T-helper 1 cell (primary cell): ENCODE measurements at places on chromosomes 7 and 10.

DNA sequence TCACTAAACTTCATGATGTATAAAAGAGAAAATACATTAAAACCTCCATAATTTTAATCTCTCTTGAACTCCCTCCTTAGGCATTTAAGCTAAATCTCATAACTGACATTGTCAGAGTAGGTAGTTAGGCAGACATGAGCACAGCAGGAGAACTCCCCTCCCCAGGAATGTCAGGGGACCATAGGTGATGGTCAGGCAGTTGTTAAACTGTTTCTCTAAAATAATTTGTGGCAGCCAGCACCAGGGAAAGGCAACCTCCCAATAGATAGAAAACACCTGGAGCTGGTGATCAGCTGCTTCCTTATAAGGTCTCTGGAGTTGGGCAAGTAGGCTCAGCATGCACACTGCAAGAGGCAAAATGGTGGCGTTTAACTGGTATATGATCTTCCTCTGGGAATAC, 73.0 kb downstream of the TPK1 start:
- no peak for DNase-seq

DNA sequence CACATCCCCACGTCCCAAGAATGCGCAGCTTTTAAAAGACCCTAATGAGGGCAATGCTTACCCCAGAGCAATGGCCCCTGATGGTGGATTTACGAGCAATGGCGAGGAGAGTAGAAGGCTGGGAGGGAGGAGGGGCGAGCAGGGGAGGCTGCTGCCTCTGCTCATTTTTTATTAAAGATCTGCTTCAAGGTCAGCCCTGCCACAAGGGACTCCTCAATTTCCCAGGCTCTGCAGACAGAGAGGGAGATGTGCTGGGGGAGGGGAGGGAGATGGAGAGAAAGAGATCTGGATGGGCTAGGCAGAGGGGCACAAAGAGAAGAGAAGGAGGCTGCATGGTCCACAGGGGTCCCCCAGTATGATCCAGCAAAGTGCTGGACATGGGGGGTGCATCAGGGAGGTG, 7.8 kb upstream of the SRRM3 start:
- DNase-seq: no peak

DNA sequence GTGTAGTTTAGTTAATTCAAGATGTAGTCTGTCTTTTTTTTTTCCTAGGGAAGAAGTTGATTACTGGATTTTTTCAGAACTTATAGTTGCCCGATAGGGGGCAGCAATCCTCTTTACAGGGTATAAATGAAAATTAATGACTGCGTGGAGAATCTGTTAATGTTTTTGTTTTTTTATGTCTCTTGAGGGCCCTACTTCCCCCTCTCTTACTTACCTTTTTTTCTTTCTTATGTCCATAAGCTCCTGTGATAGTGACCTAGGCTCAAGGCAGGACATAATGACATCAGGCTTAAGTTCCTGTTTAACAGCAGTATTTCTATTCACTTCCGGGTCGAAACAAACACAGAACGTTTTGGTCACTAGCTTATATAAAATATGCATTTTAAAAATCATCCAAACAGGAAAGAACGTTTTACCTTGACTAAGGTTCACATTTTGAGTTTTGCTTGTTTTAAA, 18.8 kb downstream of the CDC123 start:
- DNase-seq: peak; percentile 32

- DNase-seq: no peak
Observed at GRCh38 chr7:90309872-90310271, 11.2 kb downstream of the FAM237B start.

DNA sequence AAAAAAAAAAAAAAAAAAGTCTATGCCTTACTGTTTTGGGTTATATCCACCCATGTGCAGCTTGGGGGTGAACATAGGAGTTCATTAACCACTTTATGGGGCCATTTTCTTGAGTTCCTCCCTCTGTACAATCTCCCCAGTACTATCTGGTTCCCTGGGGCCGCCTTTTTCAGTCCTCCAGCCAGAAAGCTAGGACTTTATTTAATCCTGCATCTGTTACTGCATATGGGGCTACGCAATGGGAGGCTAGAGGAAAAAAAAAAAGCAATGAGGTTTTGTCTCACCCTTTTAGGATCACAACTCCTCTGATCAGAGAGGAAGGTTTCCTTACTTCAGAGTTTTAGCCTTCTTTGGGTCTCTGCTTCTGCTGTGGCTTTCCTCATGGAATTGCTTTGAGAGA, 51.0 kb downstream of the BTRC start:
- DNase-seq: no peak

- no peak for DNase-seq
Observed at GRCh38 chr7:107931740-107932515, 40.9 kb downstream of the DLD start.

DNA sequence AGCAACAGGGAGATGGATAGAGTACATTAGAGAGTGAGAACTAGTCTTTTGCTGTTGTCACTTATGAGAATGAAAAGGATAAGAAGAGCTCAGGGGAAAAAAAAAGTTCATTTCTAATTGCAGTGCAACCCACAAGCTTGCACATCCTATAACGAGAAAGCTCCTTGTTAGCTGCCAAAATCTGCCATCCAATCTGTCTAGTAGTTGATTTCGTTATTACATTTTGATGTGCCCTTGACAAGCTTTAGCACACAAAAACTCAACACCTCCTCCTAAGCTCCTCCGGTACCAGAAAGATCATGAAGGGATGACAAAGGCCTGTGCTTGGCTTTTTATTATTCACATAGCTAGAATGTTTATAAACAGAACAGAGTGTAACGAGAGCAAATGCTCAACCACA, 519.4 kb downstream of the SUGCT start:
- no peak for DNase-seq

DNA sequence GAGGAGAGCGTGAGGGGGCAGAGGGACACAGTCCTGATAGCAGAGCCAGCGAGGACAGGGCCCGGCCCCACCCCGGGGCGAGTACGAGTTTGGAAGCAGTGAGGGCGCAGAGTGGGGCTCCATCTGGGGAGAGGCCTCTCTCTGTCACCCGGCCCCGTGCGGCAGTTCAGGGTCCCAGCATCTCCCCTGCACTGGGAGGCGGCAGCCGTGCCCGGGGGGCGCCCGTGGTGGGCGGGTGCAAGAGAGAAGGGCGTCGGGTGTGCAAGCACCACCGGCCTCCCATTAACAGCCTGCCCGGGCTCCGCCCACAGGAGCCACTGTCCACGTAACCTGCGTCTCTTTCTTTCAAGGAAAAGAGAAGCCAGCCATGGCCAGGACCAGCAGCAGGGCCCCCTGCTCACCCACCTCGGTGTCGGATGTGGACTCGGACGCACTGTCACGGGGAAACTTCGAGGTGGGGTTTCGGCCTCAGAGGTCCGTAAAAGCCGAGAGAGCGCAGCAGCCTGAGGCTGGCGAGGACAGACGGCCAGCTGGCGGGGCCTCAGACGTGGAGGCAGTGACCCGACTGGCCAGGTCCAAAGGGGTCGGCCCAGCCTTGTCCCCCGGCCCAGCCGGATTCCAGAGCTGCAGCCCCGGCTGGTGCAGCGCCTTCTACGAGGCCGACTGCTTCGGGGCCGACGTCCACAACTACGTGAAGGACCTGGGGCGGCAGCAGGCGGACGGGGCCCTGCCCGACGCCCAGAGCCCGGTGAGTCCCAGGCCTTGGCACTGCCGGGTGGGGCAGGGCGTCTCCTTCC, 28.7 kb upstream of the UTF1 start:
- no peak for DNase-seq

- DNase-seq: no peak
Observed at GRCh38 chr10:49654036-49654693, 25.3 kb upstream of the C10orf53 start.

DNA sequence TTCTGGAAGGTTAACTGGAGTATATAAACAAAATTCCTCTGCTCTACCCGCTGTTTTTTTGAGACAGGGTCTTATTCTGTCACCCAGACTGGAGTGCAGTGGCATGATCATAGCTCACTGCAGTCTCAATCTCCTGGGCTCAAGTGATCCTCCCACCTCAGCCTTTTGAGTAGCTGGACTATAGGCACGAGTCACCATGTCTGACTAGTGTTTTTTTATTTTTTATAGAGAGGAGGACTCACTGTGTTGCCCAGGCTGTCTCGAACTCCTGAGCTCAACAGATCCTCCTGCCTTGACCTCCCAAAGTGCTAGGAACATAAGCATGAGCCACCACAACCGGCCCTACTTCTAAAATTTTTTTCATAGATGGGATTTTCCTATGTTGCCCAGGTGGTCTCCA, 2.2 kb downstream of the RAB18 start:
- no peak for DNase-seq

DNA sequence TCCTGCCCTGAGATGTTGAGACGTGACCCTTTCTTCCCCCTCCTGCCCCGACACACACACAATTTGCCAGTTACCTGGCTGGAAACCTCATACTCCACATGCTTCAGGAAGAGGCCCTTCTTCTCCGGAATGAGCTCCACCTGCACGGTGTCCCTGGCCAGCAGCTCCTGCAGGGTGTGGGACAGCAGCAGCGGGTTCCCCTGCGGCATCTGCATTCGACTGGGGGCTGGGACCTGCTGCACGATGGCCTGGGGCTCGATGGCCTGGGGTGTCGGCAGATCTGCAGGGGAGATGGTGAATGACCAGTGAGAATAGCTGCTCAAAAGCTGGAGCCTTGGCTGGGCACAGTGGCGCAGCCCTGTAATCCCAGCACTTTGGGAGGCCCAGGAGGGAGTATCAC, 36.0 kb downstream of the NUDT1 start:
- no peak for DNase-seq

DNA sequence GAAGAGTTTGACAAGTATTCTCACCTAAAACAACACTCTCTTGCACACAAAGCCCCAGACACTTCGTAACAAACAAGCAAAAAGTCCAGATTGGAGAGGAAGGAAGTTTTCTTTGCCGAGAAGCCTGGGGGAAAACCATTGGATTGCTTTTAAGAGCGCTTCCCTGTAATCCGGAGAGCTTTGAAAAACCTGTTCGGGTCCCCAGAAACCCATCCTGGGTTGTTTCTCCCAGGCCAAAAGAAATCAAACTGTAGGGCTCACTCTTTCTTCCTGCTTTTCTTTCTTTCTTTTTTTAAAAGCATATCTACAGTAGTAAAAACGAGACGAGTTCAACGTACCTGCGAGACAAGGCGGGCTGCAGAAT, 655 bp downstream of the SP8 start:
- no peak for DNase-seq

DNA sequence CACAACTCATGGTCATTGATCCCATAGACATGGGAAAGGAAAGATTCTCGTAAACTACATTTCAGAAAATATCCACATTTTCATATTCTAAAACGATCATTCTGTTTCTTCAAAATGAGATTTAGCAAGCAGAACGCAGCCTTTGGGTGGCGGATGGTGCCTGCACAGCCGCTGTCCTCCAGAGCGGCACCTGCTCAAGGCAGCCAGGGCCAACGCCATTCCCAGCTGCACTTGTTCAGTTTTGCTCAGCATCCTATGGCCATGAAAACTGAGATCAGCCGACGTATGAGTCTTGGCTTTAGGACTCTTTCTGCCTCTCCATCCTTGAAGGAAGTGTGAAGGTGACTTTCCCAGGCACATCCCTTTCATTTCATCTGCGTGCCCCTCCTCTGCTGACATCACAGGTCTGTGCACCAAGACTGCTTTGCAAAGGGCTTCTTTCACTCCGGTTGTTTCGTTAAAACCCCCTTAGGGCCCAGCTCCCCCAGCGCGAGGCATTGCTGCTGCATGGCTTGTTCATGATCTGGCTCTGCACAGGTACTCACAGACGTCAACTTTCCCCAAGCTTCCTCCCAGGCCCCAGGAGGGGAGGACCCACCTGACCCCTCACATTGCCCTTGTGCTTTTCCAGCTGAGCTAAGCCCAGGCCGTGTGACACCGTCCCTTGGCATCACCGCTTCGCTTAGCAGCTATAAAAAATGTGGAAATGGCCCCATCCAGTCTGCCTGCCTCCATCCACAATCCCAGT, 37.2 kb downstream of the TCERG1L start:
- DNase-seq: no peak

- DNase-seq: no peak
Observed at GRCh38 chr10:79981450-79982361, 32.8 kb upstream of the SFTPD start.

DNA sequence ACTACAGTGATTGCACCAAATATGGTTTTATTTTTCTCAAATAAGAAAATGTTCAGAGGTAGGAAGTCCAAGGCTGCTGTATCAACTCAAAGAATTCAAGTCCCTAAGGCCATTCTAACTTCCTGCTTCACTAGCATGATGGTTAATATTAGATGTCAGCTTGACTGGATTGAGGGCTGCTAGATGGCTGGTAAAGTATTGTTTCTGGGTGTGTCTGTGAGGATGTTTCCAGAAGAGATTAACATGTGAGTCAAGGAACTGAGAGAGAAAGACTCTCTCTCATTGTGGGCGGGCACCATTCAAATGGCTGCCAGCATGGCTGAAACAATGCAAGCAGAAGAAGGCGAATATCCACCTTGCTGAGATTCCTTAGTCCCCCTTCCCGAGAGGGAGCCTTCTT, 77.4 kb upstream of the NRBF2 start:
- DNase-seq: no peak

DNA sequence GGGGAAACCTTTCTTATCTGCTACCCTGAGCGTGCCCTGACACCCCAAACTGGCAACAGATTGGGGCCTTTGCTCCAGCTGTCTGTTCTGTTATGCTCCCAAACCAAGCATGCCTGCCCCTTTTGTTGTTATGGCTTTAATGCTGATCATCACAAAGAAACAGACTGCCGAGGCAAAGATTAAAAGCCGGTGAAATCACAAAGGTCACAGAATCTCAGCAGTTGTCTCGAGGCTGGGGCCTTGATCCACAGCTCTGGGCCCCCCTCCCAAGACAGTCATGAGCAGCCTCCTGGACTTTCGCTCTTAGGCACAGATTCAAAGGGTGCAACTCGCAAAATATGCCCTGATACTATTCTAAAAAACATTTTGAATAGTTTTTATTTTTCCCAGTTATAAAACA, 65.6 kb downstream of the STRA8 start:
- DNase-seq: no peak

DNA sequence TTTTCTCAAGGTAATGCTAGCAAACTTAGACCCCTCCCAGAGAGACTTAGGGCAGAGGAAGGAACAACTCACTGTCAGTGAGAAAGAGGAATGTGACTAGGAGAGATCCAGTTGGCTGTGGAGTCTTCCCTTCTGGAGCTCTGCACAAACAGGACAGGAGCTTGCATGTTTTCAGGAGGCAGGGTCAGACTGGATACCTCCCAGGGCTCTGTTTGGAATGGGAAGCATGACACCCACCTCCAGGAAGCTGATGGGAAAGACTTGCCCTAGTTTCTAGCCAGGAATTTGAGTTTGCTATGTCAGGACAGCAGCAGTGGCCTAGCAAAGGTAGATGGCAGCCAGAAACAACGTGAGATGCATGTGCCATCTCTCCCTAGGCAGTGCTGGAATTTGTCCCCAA, 40.6 kb downstream of the GHRHR start:
- no peak for DNase-seq

- no peak for DNase-seq
Observed at GRCh38 chr7:47573758-47574481, 8.0 kb downstream of the TNS3 start.
